GM04504 (cell line): ENCODE measurements at places on chromosomes 3 and 15.

DNA sequence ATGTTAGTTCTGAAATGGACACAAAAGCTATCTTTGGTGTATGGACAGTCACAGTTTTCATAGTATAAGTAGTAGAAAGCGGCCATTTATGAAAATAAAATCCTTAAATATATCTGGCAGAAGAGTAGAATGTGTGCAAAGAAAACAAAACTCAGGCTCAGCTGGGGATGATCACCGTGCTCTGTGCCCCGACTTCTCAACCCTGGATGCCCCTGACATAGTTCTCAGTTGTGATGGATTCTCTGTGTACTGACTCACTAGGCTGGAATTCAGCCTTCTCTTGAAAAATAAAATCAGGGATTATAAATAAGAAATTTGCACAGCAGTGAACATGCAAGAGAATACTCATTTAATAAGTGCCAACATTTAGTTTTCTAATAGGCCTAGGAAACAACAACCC, 925.1 kb upstream of the NR2F2 start:
- no peak for DNase-seq

- DNase-seq, result no peak
Measured at GRCh38 chr3:47097864-47098263, 66.0 kb downstream of the SETD2 start.

GRCh38 chr15:41893422-41894250, at the start of gene SPTBN5:
Gene SPTBN5 (minus strand): TSS chr15:41894053. CDS start chr15:41893497, 556 bp downstream.
- DNase-seq, result no peak

- DNase-seq, result no peak
Measured at GRCh38 chr3:66439666-66440344, 61.0 kb downstream of the LRIG1 start.

DNA sequence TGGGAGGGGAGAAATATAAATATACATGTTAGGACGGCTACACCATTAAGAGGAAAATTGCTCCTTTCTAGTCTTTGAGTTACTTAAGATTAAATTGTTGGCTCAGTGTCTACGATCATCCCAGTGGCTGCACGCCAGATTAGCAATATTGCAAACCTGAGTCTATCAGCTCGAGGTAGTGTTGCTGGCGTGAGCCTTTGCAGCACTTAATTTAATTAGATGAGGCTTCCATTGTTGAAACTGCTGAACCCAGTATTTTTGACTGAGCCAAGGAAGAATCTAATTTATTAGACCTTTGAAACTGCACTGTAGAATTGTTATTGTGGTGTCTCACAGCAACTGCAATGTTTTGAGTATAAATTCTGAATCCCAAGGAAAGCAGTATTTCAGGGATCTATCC, 782.4 kb upstream of the ROBO1 start:
- DNase-seq, result no peak

DNA sequence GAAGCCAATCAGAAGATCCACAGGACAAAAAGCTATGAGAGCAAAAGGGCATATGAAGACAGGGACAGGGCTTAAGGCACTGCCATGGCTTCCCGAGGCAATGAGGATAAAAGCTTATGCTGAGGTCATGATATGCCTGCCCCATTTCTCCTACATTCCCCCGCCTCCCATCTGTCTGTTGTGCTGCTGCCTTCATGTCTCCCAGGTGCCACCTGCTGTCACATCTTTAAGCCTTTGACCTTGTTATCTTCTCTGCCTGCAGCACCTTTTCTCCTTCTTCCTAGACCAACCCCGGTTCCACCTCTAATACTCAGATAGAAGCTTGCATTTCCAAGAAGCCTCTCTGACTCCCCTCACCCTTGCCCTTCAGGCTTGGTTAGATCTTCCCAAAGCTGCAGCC, 213.8 kb downstream of the ARRDC4 start:
- DNase-seq, result no peak

DNA sequence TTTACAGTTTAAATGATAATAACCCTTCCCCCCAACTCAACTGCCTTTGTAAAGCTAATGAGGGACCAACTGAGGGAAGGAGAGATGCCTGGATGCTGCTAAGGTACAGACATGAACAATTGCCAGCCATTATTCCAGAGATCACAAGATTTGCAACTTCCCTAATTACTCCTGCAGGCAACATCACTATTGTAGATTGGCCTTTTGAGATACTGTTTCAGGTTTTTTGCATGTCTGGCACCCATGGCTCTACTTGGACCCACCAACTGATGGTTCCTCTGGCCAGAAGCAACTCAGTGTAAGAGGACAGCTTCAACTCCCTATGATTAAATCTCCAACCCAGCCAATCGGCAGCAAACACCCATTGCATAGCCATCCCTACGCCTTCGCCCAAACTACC, 478.7 kb downstream of the FHIT start:
- no peak for DNase-seq

DNA sequence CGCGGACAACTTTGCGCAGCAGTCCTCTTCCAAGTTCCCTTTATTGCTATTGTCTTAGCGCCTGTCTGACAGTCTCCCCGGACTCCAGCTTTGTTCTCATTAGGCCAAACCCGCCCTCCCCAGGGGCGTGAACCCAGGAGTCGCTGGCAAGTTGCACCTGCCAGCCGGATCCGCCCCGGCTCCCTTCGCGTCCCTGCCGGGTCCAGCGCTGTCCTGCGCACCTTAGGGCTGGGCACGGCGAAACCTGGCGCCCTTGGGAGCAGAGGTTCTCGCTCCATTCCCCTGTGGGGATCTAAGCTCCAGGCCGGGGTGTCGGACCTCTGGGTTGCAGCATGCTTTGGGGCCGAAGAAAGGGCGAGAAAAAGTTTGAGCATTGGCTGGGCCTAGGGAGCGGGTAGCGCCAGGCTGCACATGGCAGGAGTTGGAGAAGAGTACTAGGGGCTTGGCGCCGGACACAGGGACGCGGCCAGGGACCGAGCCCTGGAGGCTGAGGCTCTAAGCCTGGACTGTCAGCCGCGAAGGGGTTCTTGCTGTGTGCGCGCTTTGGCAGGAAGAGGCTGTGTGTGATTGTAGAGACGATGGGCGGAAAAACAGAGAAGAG, 335.1 kb upstream of the THRB start:
- no peak for DNase-seq

DNA sequence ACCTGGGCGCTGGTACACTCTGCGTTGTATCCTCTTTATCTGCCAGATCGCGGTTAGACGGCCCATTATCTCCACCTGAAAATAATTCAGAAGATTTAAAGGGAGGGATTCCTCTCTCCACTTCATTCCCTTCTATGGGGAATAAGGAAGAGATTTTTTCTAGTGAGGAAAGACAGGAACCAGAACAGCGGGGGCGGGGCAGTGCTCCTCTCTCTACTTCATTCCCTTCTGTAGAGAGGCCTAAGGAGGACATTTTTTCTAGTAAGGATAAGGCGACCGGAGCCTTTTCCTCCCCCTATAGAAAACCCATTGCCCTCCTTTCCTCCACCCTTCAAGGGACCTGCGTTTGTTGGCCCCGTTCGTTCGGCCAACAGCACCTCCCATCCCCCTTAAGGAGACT, 8.3 kb upstream of the LIPH start:
- DNase-seq, result no peak

- no peak for DNase-seq
Measured at GRCh38 chr3:34229876-34230275, 431.4 kb downstream of the PDCD6IP start.

- no peak for DNase-seq
Measured at GRCh38 chr15:59256482-59256881, 49.8 kb downstream of the LDHAL6B start.

DNA sequence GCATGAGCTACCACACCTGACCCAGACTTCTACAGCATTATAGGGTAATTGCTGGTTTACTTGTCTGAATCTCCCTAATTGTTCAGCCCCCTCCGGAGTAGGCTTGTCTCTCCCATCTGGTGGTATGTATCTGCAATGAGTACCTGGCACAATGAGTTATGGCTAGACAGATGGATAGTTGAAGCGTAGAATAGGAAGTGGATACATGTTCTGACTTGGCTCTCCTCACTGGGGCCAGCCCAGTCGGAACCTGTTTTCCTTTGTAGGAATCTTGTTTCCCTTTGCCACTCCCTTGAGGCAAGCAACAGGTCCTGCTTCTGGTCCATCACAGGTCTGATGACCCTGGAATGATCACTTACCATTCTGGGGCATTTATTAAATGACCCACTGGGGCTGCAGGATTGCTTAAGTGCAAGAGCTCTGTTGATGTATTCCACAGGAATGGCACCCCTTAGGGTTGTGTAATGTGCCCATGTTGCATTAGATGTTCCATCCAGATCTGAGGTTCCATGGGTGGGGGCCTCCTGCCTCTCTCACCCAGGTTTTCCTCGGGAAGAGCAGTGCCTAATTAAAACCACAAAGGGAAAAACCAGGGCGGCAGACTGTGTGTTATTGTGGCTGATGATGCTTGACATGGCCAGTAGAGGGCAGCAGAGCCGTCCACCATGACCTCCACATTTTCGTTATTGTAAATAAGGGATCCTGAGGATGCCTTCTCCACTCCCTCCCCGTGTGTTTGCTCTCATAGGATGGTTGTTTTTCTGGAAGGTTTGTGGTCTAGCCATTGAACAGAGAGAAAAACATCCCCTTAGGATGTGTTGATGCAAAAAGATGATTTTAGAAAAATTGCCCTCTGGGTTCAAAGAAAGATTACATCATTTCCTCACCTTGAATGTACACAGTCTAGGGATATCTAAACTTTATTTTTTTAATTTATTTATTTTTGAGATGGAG, 58.0 kb downstream of the CMTM8 start:
- peak; percentile 26 for DNase-seq

DNA sequence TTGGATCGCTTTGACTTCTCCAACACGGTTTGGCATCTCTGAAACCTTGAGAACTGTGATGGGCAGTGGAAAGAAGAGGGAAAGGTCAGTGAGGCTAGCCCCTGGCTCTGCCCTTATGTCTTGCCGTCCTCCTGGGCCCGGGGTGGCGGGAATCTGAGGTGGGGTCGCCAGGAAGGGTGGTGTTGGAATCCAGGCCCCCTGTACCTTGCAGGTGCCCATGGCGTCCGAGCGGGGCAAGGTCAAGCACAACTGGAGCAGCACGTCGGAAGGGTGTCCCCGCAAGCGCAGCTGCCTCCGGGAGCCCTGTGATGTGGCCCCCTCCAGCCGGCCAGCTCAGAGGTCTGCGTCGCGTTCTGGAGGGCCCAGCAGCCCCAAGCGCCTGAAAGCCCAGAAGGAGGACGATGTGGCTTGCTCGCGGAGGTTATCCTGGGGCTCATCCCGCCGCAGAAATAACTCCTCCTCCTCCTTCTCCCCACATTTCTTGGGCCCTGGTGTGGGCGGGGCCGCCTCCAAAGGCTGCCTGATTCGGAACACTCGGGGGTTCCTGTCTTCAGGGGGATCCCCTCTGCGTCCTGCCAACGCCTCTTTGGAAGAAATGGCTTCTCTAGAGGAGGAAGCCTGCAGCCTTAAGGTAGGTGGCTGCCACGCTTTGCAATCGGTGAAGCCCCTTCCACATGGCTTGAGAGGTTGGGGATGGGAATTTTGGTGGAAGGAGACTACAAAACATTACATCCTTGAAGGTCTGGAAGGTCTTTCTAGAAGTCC, 907 bp downstream of the TATDN2 start:
- DNase-seq, result no peak

- peak; percentile 12 for DNase-seq
Measured at GRCh38 chr3:77254967-77255831, 215.3 kb downstream of the ROBO2 start.

DNA sequence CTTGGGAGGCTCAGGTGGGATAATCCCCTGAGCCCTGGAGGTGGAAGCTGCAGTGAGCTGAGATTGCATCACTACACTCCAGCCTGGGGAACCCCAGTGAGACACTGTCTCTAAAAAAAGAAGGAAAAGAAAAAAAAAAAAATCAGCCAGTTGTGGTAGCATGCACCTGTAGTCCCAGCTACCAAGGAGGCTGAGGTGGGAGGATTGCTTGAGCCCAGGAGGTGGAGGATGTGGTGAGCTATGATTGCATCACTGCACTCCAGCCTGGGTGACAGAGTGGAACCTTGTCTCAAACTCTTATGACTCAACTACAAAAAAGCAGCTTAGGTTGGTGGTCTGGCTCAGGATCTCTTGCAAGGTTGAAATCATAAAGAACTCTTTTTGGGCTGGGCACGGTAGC, 19.3 kb upstream of the GPX1 start:
- DNase-seq, result no peak

GRCh38 chr15:39199076-39199475, 381.8 kb upstream of the THBS1 start:
- DNase-seq, result no peak

DNA sequence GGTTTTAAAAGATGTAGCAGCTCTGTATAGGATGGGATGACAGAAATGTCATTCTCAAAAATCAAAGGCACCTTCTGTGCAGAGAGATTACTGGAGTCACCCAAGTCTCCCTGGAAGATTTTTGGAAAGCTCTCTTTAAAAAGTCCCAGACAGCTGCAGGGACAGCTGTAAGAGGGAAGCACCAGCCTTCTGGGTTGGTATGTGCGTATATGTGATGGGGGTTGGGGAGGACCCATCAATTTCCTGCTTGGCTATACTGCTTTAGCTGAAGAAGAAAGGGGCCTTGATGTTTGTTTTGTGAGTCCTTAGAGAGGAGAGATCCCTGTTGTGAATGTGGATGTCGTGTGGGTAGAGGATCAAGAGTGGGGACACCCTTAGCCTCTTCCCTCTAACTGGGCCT, 5.4 kb upstream of the SEC11A start:
- no peak for DNase-seq

- no peak for DNase-seq
Measured at GRCh38 chr3:105367063-105367405, 325 bp downstream of the ALCAM start.

- no peak for DNase-seq
Measured at GRCh38 chr15:69126054-69126469, 34.4 kb upstream of the GLCE start.

DNA sequence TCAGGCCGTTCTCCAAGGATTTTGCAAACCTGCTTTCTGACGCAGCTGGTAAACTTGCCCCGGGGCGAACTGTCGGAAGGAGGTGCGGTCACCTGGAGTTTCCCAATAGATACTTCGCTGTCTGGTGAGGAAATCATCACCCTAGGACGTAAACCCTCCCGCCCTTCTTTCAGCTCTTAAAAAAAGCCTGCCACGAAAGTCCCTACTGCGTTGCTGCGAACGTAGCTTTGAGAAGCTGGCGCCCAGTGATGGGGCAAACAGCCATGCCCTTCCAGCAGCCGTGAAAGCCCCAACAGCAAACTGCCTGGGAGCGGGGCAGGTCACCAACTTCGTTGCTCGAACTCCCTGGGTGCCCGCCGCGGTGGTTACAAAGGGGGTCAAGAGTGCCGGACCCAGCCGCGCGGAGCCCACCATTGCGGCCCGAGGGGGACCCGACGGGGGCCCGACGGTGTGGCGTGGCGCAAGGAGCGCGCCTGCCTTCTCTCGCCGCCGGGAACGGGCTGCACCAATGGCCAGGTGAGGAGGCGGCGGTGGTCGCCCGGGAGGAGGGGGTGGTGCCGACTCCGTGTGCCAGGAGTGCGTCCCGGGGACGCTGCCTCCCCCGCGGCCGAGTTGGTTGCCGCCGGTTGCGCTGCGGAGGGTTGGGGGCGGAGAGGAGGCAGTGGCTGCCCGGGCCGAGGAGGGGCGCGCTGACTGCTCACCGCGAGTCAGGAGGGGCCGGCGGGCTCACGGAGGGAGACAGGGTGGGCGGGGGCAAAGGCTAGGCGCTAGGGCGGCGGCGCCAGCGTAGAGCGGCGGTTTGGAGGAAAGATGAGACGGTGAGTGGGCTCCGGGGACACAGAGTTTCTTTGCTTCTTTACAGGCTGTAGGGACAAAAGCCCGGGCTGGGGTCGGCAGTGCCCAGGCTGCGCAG, at the start of gene PHLDB2:
Gene PHLDB2 (plus strand): TSS at position 205 of the 913 bp plus-strand sequence. CDS start 24,813 bp downstream, outside the sequence.
- peak; percentile 48 for DNase-seq

GRCh38 chr3:43014241-43014640, 35.1 kb downstream of the GASK1A start:
- no peak for DNase-seq
